ENCODE measurements at places on chromosomes 4 and X.

DNA sequence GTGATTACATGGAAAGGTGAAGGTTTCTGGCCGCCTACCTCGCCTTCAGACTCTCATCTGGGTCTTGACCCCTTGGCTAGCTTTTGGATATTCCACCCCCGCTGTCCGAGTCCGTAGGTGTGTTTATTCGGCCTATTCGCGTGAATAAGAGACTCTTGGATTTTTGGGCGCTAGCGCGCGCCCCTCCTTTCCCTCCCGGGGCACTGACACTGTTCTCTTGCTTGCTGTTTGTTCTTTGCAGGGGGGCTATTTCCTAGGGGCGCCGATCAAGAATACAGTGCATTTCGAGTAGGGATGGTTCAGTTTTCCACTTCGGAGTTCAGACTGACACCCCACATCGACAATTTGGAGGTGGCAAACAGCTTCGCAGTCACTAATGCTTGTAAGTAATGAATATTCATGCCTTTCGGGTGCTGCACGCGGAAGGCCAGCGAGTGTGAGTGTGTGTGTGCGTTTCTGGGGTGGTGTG, 932 bp downstream of the GRIA2 start:
- no peak for DNase-seq

GRCh38 chr4:95386410-95386809, 162.4 kb downstream of the UNC5C start:
- no peak for DNase-seq

DNA sequence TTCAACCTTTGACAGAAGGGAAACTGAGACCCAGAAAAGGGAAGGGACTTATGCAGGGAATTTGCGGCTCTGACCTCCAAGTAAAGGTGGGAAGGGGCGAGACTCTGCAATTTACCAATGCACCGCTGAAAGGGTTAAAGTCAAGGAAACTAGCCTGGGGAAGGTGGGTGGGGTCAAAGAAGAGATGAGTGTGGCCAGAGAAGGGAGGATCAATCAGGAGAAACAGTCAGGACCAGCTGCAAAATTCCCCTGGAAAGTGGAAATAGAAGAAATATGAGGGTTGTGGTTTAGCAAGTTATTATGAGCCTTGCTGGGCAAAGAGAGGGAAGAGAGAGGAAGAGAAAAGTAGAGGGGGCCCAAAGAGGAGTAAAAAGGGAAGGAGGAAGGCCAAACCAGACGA, 30.5 kb downstream of the STARD8 start:
- no peak for DNase-seq

DNA sequence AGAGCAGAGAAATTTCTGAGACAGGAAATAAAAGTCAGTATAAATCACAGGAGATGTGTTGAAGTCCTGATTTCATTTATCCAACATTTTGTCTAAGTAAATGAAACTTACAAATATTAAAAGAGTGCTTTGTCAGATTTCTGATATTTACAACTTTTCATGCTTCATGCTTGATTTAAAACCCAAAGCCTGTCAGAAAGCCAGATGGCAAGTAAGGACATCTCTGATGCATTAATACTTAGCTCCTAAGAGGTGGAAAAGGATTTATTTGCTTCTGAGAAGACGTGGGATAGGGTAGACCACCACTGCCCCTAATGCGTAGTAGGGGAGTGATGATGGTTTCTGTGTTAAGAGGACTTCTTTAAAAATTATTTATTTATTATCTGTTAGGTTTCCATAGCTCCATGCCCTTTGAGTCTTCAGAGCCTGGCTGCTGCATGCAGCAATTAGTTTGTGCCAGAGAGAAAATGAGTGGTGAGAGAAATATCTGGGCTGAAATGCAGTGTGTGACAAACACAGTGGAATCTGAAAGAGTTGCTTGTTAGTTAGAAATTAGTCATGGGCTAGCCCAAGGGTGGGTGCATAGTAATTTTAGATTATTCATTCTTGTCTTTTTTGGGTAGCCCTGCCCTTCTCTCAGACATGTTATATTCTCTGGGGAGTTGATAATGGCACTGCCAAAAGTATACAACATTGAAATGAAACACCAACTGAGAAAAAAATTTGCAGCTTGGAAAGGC, 333.8 kb downstream of the C4orf33 start:
- no peak for DNase-seq

DNA sequence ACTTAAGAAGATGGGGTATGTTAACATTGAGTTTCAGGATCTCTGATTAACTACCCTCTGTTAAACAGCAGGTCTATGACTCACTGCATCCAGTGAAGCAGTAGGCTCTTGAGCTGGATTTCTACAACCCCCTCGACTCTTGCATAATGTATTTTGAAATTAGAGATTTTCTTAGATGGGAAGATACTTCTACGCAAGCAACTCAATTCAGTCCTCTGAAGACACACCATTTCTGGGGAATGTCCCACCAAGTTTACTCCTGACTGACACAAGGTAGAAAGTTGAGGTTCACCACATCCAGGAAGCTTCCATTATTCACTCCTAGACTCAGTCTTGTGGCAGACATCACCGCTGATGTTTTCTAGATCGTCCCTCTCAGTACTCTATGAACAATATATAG, 12.9 kb downstream of the PALLD start:
- DNase-seq, result no peak

GRCh38 chr4:116618638-116619037, 466.7 kb downstream of the TRAM1L1 start:
- DNase-seq, result no peak

- DNase-seq, result peak; percentile 56
Observed at GRCh38 chrX:120308558-120308957, 2.7 kb downstream of the TMEM255A start.

- no peak for DNase-seq
Observed at GRCh38 chr4:17293901-17294300, 218.0 kb downstream of the QDPR start.

- peak; percentile 70 for DNase-seq
Observed at GRCh38 chr4:95549246-95550114, 707 bp upstream of the UNC5C start.

- no peak for DNase-seq
Observed at GRCh38 chr4:7864685-7865084, 75.0 kb downstream of the AFAP1 start.

GRCh38 chr4:183831683-183832082, 73.4 kb upstream of the STOX2 start:
- DNase-seq, result no peak
